ENCODE measurements at places on chromosomes 1 and 21.

DNA sequence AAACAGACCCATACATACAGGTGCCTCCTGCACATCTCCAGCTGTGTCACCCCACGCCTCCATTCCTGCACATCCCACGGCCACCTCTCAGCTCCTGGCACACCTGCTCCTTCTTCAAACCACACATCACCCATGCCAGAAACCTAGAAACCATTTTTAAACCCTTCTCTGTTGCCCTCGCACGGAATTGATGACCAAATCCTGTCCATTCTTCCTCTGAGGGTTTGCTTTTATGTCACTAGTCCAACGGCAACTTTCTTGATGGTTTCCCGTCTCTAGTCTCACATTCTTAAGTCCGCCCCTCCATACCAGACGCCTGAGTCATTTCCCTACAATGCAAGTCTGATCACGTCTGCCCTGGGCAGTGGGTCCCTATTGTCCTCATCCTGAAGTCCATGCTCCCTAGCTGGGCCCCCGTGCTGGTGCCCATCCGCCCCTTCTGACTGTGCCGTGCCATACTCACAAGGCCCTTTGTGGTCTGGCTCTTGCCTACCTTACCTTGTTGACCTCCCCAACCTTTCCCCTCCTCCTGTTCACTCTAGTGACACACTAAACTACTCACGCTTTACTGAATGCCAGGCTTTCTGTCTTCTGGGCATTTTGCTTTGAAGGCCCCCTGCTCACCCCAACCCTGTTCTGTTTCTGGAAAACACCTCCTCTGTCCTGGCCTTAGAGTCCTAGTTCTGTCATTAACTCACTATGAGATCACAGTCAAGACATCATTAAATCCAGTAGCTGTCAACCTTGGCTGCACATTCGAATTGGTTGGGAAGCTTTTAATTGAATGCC is 17.6 kb downstream of the SLC2A1 start:
- DNase-seq, result no peak

DNA sequence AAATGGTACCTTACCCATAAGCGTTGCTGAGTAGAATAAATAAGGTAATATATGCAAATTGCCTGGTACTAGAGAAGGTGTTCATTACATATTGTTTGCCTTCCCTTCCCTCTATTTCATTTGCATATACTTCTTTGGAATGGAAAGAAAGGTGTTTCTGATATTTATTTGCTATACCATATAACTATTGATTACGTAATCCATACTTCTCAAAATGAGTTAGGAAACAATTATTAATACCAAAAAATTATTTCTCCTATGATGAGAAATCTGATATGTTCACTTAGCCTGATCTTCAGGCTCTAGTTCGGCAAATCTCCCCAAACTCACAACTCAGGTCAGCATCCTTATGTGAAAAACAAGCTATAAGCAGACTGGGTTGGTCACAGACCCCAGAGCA is 119.3 kb downstream of the DAB1 start:
- DNase-seq, result no peak

- no peak for DNase-seq
Observed at GRCh38 chr1:117260761-117261423, 50.2 kb upstream of the VTCN1 start.

GRCh38 chr1:86942743-86943142 is 28.3 kb downstream of the HS2ST1 start:
- DNase-seq, result no peak

GRCh38 chr1:230105754-230106625 is 39.0 kb downstream of the GALNT2 start:
- DNase-seq, result no peak

DNA sequence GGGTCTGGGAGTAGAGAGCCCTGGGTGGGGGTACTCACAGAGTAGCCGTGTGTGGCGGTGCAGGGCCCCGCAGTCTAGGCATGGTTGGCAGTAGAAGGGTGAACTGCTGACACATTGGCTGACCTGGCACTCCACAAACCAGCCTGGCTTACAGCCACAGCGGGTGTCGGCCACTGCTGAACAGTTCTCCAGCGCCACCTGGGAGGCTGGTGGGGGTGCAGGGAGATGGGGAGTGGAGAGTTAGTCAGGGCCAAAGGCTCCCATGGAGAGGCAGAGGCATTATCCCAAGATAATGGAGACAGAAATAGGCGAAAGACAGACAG is 1.5 kb downstream of the TNFRSF25 start:
- DNase-seq, result no peak

GRCh38 chr1:171220081-171220420 is 28.2 kb upstream of the FMO1 start:
- no peak for DNase-seq

DNA sequence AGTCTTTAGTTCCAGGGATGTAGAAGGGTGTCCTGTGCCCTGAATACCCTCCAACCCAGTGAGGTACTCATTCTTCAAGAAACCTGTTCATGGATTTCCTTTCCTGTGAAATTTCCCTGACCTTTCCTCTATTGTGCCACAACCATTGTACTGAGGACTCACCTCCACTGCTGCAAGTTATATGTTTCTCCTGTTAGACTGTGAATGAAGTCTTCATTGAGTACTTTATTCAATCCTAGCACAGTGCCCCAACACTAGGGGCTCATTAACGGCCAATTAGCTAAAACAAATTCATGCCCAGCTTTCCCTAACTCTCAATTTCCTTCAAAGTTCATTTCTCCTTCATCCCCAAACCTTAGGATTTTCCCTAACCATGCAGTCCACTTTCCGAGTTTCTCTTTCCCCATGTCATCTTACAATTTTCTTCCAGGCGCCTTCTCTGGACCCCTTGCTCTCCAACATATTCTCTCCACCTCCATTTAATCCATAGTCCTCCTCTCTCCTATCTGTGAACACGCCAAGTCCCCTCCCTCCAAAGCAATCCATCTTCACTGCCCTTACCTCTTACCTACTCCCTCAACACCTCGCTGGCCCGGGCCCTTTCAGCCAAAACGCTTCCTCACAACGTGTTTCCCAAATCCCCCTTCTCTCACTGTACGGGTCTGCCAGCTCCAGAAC is 1.3 kb downstream of the TRIM33 start:
- no peak for DNase-seq

- no peak for DNase-seq
Observed at GRCh38 chr1:58664881-58665280, 35.0 kb downstream of the MYSM1 start.

- no peak for DNase-seq
Observed at GRCh38 chr1:23796466-23797271, 3.9 kb downstream of the GALE start.

- DNase-seq, result no peak
Observed at GRCh38 chr21:35945089-35945671, 115.1 kb downstream of the SETD4 start.
